ENCODE measurements at places on chromosomes 11 and 22.

- no peak for DNase-seq
Observed at GRCh38 chr22:48077699-48078098, 1315.2 kb downstream of the TBC1D22A start.

DNA sequence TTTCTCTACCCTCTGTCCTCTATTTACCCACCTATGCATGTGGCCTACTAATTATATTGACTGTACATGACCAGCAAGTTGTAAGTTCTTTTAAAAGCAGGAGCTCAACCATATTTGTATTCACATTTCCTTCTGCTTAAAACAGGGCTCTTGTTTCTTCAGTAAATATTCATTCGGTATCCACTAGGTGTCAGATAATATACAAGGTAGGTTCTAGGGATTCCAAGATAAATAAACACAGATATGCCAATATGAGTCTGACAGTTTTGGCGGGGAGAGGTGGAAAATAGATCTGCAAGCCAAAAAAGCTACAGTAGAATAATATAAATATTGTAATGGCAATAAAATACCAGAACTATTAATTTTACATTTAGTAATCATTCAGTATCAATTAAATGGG lies 15.3 kb upstream of the RAB30 start:
- no peak for DNase-seq

- no peak for DNase-seq
Observed at GRCh38 chr11:99565333-99565732, 544.6 kb downstream of the CNTN5 start.

DNA sequence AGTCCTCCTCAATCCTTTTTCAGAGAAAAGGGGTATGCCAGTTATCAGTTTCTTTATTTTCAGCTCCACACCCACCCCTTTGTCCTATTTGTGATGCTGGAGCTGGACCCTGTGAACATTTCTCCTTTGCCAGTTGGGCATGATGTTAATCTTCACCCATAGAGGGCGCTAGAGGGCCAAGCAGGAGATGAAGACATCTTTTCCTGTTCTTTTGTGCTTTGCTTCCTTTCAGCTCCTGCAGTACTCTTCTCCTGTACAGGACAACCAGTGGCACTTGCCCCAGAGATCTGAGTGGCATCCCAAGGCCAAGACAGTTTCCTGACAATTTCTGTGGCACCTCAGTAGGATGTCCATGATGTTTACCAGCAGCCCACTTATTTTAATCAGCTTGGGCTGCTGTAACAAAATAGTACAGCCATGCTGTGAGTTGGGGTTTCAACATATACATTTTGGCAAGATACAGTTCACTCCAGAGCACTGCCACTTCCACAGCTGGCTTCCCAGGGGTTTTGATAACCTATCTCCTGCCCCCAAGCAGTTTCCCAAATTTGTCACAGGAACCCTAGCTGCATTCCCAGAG lies 4.6 kb downstream of the SAA2 start:
- peak; percentile 18 for DNase-seq

GRCh38 chr22:17744430-17744829 lies 29.8 kb downstream of the BID start:
- no peak for DNase-seq

GRCh38 chr11:85805387-85805786 lies 5.6 kb downstream of the SYTL2 start:
- DNase-seq: no peak

GRCh38 chr11:28697920-28698827 lies 590.0 kb downstream of the METTL15 start:
- no peak for DNase-seq

- no peak for DNase-seq
Observed at GRCh38 chr22:49726022-49726681, 101.5 kb downstream of the BRD1 start.

DNA sequence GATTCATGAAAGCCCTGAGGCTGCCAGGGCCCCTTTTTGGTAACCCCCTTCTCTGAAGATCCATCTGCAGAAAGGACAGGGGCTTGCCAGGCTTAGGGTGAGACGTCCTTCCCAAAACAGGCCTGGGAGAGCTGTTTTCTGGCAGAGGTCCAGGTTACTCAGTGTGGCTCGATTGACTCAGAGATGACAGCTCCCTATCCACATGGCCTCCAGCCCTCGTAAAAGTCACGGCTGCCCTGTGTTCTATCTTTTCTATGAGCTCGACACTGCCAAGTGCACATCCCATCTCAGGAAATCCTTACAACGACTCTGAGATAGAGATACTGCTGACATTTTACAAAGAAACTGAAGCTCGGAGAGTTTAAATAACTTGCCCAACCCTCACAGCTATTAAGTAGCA lies 20.4 kb downstream of the ADAMTS8 start:
- DNase-seq: no peak

DNA sequence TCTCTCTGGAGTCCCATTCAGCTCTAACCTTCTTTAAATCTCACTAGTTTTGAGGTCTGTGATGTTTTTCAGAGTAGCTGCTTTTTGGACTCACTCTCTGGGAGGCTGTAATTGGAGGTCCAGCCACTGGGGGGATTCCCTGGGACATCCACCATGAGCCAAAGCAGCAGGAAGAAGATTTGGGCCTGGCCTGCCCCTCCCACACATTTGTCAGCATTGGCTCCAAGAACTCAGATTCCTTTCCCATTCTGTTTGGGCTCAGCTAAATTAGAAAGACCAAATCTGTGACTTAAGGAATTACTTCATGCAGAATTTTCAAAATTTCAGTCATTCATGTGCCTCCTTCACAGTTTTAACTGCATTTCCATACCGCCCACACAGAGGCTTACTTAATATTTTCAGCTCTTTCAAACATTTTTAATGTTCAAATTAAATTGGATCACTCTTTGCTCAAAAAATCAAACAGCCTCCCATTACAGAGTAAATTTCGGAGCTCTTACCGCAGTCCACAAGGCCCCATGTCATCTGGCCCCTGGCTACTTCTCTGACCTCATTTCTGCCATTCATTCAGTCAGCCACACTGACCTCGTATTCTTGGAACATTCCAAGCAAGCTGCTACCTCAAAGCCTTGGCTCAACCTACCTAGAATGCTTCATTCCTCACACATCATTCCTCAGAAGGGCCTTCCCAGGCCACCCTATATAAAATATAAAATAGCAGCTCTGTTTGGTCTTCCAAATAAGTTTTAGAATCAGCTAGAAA lies 54.5 kb upstream of the RRAS2 start:
- DNase-seq: no peak

DNA sequence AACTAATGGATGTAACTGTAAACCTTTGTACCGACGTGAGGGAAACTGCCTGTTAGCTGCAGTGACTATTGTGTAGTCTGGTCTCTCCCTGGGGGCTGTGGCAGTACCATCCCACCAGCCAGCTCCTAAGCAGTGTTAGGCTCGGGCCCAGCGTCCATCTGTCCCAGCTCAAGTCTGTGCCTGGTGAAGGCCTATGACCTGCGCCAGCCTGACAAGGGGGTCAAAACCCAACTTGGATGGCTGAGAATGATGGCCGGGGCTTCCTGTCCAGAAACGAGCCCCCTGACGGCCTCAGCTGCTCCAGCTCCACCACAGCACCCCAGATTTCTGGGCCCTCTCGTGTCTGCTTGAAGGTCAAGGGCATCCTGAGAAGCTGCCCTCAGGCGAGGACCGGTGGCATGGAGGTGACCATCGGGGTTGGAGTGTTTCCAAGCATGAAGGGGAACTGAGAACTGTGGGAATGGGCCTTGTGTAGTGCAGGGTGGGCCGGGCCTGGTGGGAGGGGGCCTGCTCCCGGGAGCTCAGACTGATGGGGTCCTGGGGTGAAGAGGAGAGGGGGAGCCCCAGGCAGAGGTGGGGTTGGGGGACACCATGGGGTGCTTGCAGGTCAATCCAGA lies 14.3 kb upstream of the SPI1 start:
- DNase-seq: no peak

- DNase-seq: no peak
Observed at GRCh38 chr11:41446566-41446965, 12.9 kb downstream of the LRRC4C start.

DNA sequence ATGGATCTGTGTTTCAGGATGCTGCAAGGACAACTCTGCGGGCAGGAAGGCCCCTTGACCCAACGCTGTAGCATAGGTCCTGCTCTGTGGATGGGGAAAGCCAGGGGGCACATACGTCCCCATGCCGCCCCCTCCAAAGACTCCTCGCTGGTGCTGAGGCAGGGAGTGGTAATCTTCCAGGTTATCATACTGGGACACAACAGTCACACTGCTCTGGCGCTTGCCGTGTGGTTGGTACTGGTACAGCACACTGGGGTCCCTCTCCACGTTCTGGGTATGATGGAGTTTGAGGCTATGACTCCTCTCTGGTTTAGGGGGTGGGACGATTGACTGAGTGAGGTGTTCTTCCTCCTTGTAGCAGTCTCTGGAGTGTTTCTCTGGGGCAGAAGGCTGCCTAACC lies 26.2 kb upstream of the TP53AIP1 start:
- no peak for DNase-seq

- DNase-seq: no peak
Observed at GRCh38 chr11:123607781-123608180, 46.6 kb downstream of the SCN3B start.

GRCh38 chr11:35357923-35358322 lies 61.4 kb downstream of the SLC1A2 start:
- no peak for DNase-seq

All from stimulated activated CD8-positive, alpha-beta memory T cell treated with anti-CD3 and anti-CD28 coated beads, Interleukin-4, amount 100 ng/mL, for 4 hours (primary cell).